ENCODE measurements at places on chromosomes 2 and 18. TPM values are rescaled to one million over a fixed set of nuclear protein-coding genes. Genes with fewer than 3 reads are reported as not detected.

- no peak for DNase-seq
Observed at GRCh38 chr2:86315084-86315483, 22.3 kb downstream of the REEP1 start.

MAB21L4 gene
- total RNA-seq, result 105 TPM

DNA sequence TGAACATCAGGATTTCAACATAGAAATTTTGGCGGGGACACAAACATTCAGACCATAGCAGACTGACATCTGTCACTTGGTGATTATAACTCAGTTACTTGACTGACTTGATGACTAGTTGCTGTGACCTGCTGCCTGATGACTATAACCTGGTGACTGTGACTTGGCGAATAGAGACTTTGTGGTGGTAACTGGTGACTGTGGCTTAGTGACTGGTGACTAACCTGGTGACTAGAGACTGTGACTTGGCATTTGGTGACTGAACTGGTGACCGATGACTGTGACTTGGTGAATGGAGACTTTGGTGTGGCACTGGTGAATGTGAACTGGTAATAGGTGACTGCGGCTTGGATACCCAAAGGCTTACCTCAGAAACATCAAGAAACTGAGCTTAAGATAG lies 563.1 kb upstream of the FAM98A start:
- DNase-seq, result no peak

- DNase-seq, result no peak
Observed at GRCh38 chr2:226767056-226767813, 32.4 kb downstream of the IRS1 start.

DNA sequence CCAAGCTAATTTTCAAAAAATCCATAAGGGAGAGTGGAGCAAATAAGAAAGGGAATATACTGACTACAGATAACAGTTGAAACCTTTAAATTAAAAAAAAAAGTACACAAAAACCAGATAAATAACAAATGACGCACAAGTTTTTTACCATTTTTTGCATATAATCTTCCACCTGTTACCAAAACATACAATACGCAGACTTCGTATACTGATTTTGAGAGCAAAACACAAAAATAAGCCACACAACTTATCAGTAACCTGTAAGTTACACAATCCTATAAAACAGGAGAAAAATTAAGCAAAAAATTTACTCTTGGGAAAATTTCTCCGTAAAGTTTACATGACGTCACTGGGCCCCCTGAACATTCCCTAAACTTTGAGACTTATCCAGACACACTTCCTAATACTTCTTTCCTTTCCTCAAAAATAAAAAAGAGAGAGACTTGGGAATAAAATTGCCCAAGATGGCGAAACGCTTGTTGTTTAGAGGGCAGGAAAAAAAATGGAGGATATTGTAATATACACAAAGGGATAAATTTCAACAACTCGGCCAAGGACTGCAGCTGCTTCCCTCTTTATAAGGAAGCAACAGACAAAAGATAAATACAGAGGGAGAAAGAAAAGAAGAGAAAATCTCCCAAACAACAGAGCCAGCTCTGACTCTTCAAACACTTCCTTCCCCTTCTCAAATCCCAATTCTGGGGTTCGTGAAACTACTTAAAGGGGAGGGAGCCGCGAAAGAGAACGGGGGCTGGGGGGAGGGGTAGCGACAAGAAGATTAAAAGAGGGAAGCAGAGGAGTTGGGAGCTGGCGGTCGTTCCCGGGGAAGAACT lies 1.6 kb downstream of the BAZ2B start:
- DNase-seq, result peak; percentile 14

SPP2 gene
- total RNA-seq, result not detected

- no peak for DNase-seq
Observed at GRCh38 chr2:68231061-68231372, 21.3 kb downstream of the PPP3R1 start.

GRCh38 chr2:95061119-95061512 lies 35.6 kb downstream of the MAL start:
- no peak for DNase-seq

DNA sequence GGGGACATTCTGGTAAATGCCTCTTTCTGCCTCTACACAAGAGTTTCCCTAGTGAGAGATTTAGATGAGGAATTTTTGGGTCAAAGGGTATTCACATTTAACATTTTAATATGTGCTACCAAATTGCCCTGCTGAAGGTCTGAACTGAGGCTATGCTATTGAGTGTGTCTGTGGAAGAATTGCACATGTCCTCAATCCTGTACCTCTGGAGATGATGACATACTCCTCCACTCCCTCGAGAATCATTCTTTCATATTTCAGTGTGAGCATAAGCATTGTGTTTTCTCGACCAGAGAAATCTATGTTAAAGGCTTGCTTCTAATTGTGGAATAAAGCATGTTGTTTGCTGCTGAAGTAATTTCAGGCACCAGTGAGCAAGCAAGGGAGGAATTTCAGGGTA lies 110.5 kb downstream of the TSN start:
- no peak for DNase-seq

DNA sequence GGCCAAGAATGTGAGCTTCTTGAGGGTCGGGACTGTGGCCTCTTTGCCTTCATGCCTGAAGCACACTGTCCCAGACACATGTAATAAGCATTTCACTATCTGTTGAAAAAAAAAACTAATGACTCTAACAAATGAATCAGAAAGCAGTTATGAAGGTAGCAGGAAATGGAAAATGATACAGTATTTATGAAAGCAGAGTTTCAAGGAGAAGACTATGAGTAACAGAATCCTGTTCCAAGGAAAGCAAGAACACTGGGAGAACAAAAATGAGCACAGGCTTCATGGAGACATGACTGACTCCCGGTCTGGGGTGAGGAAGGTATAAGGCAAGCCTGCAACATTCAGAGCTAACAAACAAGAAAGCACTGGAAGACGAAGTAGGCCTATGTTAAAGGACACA lies 190.8 kb downstream of the RNF152 start:
- DNase-seq, result no peak

GRCh38 chr2:217834057-217834620 lies 168.7 kb downstream of the TNS1 start:
- no peak for DNase-seq

CAPN14 gene
- total RNA-seq, result 130 TPM

- DNase-seq, result no peak
Observed at GRCh38 chr18:6776188-6776587, 46.7 kb downstream of the ARHGAP28 start.

GRCh38 chr2:64862623-64863022 lies 126.6 kb upstream of the SLC1A4 start:
- DNase-seq, result no peak

GRCh38 chr2:224461391-224461790 lies 59.5 kb upstream of the FAM124B start:
- no peak for DNase-seq

DNA sequence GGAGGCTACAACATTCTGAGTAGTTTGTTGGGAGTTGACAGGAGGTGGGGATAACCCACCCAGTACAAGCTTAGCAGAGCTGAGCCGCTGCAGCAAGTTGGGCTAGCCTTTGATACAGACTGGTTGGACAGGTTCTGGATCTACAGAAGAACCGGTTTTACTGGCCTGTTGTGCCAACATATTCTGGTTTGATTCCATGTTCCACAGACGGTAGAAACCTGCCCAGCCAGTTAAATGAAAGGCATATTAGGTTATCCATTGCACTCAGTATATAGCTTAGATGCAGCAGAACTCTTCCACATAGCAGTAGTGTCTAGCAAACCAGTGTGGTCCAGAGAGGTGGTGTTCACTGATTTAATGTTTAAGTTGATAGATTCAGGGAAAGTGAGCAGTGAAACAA lies 19.3 kb upstream of the RBBP8 start:
- DNase-seq, result no peak

DNA sequence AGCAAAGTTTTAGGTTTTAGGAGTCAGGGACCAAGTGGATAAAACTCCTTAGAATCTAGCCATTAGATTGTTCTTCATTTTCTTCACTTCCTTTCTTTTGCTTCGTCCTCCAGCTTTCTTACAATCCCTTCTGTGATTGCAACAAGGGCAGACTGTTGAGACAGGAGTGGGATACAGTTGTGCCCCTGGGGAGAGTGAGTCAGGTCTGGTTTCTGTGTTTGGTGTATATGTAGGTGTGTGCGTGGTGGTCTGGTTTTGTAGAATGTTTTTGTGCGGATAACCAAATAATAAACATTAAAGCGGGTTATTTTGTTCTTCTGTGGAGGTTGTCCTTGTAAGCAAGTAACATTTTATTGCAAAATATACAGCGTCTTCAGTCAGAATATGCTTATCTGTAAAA lies 7.3 kb downstream of the INSIG2 start:
- no peak for DNase-seq

DNA sequence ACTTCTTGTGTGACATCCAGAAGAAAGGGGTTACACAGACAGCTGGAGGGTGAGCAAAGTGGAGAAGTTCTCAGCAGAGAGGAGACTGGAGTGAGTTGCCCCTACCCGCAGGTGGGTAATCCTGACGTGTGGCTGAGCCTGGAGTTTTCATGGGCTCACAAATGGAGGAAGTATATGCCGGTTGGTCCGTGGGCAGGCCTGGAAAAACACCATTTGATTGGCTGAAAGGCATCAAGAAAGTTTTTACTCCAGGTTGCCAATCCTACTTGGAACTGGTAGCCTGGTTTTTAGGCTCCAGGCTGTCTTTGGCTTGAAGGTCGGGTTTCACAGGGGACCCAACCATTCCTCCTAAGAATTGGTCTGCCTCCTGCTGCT lies 1177.4 kb upstream of the LRRTM1 start:
- DNase-seq, result no peak

DNA sequence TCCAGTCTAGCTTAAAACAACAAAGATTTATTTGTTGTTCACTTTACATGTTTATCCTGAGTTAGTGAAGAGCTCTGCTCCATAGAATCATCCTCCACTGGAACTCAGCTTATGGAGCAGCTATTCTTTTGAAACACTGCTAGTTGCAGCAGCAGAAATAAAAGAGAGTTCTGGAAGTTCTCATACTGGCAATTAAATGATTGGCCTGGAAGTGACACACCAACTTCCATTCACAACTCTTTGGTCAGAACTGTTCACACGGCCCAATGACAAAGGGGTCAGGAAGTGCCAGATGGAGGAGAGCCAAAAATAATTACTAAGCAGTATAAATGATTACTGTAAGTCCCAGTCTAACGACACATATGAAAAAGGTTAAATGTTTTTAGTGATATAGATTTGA lies 39.1 kb downstream of the FBXO11 start:
- no peak for DNase-seq

DNA sequence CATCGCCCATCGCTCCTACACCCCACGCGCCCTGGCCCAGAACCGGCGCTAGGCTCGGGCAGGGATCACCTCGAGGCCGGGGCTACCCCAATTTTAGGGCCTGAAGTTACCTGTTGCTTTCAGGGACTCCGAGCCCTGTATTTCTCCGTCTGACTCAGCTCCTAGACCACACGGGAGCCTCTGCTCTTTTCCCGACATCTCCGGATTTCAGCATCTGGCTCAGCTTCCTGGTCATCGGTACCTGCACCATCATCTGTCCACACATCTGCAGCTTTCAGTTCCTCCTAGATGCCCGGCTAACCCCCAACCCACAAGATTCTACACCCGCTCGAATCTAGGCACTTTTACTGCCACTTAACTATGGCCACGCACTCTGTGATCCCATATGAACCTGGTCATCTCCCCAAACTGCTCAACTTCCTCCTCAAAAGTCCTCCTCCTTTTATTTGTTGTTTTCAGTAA lies 12.1 kb upstream of the HMSD start:
- DNase-seq, result no peak

DNA sequence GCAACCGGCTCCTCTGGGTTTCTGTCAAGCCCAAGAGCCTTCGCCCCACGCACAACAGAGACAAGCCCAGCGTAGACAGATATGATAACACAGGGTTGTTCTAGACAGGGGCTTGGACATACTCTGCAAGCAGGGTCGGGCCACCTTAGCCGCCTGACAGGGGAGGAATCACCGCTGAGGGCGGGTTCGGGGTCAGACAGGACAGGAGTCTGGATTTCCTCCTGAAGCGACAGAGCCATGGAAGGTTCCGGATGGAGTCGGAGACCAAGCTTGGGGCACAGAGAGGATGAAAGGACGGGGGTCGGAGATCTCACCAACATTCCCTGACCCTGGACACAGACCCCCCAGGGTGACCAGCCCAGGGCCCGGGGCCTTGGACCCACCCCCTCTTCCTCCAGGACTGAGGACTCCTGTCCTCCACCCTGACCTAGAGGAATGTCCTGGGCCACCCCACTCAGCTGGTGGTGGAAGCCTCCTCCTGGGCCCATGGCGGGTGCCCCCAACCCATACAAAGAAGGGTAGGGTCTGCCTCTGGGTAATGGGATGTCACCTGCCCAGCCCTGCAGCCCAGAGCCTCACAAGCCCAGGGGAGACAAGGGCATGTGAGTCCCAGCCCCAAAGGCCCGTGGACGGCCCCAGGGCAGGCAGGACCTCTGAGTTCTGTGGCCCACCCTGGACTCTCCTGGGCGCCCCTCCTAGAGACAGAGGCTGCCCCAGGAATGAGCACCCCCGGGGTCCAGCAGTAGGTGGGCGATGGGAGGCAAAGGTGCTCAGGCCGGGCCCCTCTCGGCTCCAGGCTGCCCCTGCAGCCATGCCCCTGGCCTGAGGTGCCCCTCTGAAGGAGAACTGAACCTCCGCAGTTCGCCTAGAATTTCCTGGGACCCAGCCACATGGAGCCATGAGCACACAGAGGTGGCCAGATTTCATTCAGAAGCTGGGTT lies 44.1 kb upstream of the GPC1 start:
- DNase-seq, result no peak

LYG2 gene
- not detected for total RNA-seq

DNA sequence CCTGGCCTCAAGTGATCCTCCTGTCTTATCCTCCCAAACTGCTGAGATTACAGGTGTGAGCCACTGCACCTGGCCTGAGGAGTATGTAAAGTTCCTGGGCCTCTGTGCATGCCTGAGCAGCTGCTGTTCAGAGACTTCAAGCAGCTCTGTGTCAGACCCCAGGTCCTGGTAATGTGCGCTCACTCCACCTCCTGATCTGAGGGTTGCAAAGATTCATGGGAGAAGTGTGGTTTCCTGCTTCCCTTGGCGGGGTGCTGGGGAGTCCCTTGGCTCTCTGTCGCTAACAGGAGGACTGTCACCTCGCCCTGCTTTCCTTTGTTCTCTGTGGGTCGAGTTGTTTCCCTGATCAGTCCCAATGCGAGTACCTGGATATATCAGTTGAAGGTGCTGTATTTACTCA lies 8.6 kb upstream of the IL36A start:
- no peak for DNase-seq

GRCh38 chr2:101766871-101767739 lies 69.6 kb downstream of the MAP4K4 start:
- no peak for DNase-seq

GRCh38 chr2:97005353-97005752 lies 19.0 kb upstream of the FAM178B start:
- no peak for DNase-seq

WDFY1 gene
- 25.3 TPM for total RNA-seq

PRKAG3 gene
- total RNA-seq, result not detected

Data from esophagus squamous epithelium (tissue), 5 donors.